ENCODE measurements at places on chromosomes 3 and 15. TPM values are rescaled to one million over a fixed set of nuclear protein-coding genes. Genes with fewer than 3 reads are reported as not detected.

Gene GOLGA8A
- total RNA-seq, result 13.1 TPM

Gene TGM4
- not detected for total RNA-seq

Gene KNG1
- not detected for total RNA-seq

Gene SNURF
- total RNA-seq, result 2.5 TPM

Gene NAALADL2
- 3.8 TPM for total RNA-seq
